Activated CD4-positive, alpha-beta T cell treated with anti-CD3 and anti-CD28 coated beads, Interleukin-2, amount 10 ng/mL, durations not matched to agents 24 days and 14 days (primary cell): ENCODE measurements at places on chromosomes 2 and 18. TPM values are rescaled to one million over a fixed set of nuclear protein-coding genes. Genes with fewer than 3 reads are reported as not detected.

Gene SLC4A3
- total RNA-seq: 0.12 TPM in 1 of 2 replicates, not detected in the other

Gene GPR155
- total RNA-seq: 3.1 and 3.6 TPM in 2 replicates

Gene UGT1A5
- total RNA-seq: not detected in 2 replicates

Gene GYPC
- 120 and 122 TPM in 2 replicates for total RNA-seq

Gene CPO
- total RNA-seq: not detected in 2 replicates

Gene CCDC74A
- total RNA-seq: 1.5 and 2.3 TPM in 2 replicates

DNA sequence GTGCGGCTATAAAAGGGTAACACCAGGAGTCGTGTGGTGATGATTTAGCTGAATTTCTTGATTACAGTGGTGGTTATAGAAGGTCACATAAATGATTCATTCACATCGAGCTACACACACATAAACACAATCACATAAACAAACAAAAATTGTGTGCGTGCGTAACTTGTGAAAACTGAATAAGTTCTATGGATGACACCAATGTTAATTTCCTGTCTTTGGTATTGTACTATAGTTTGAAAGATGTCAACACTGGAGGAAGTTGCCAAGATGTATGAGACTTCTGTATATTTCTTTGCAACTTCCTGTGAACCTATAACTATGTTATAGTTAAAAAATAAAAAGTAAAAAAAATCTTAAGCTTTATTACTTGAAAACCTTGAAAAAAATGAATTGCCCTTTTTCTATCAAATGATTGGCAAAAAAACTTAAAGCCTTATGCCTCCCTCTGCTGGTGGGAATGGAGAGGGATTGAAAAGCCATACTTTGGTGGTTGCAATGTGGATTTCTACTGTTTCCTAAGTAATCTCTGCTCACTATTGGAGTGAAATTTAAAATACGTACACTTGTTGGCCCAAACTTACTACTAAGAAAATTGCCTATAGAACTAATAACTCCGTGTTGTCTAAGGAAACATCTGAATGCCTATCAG lies 227.7 kb downstream of the RPIA start:
- no peak overlapping the region for H3K4me3 ChIP-seq
- H3K27me3 ChIP-seq: peaks cover 16% of the 10 kb centered on the region
- DNase-seq: no peak
- no peaks in the 10 kb centered on the region for H3K36me3 ChIP-seq
- no peaks in the 10 kb centered on the region for H3K4me1 ChIP-seq
- H3K27ac ChIP-seq: no peak overlapping the region

- peaks cover 14% of the 10 kb centered on the region for H3K36me3 ChIP-seq
- no peak overlapping the region for H3K27ac ChIP-seq
- peaks cover 3% of the 10 kb centered on the region for H3K4me1 ChIP-seq
- no peaks in the 10 kb centered on the region for H3K27me3 ChIP-seq
- no peak for DNase-seq
Measured at GRCh38 chr2:48279344-48280090, 250.4 kb upstream of the STON1 start.

DNA sequence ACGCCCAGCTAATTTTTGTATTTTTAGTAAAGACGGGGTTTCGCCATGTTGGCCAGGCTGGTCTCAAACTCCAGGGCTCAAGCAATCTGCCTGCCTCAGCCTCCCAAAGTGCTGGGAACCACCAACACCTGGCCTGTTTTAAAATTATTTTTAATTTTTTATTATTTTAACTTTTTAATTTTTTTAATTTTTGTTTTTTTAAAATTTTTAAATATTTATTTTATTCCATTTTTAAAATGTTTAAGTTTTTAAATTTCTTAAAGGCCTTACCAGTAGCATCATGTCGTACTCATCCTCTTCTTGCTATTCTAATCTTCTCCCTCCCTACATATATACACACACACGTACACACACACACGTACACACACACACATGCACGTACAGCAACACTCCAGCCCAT lies 1.4 kb downstream of the LYG1 start:
- H3K36me3 ChIP-seq: peaks cover 11% of the 10 kb centered on the region
- H3K4me1 ChIP-seq: peaks cover 3% of the 10 kb centered on the region
- no peak overlapping the region for H3K27ac ChIP-seq
- no peak overlapping the region for H3K4me3 ChIP-seq

DNA sequence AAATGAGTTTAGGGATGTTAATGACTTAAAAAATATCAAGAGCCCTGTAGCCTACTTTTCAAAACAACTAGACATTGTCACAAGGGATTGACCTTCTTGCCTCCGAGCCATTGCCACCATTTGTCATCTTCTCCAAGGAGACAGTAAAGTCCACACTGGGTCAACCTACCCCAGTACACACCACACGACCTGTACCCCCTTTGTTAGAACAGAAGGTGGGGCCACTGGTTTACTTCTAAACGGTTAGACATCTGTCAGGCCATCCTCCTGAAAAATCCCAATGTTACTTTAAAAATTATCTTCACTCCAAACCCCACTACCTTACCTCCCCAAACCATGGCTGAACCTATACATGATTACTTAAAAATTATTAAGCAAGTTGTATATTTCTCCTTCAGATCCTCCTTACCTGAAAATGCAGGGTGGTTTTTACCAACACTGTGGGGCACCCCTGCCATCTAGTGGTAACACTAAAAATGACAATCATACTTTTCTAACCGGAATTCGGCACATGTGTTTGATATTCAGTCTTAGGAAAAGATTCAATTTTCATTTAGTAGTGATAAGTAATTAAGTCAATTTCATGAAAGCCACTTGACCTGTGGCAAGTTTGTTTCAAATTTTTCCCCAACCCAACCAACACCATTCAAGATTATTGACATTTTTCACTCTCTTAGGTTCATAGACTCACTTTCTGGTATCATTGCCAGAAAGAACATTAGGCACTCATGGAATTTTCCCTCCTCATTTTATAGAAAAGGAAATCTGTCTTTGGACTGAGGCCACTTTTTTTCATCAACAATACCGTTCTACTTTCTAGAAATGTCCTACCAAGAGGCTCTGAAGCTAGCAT lies 265.3 kb upstream of the PKDCC start:
- H3K27ac ChIP-seq: no peak overlapping the region
- no peaks in the 10 kb centered on the region for H3K36me3 ChIP-seq
- H3K4me1 ChIP-seq: no peaks in the 10 kb centered on the region
- DNase-seq: peak; percentile 77
- peaks cover 6% of the 10 kb centered on the region for H3K27me3 ChIP-seq

- no peak overlapping the region for H3K4me3 ChIP-seq
- no peak overlapping the region for H3K27ac ChIP-seq
- peaks cover 10% of the 10 kb centered on the region for H3K36me3 ChIP-seq
- H3K27me3 ChIP-seq: no peaks in the 10 kb centered on the region
- H3K4me1 ChIP-seq: peaks cover 4% of the 10 kb centered on the region
- DNase-seq: no peak
Measured at GRCh38 chr2:3483227-3483985, 35.9 kb downstream of the ADI1 start.

DNA sequence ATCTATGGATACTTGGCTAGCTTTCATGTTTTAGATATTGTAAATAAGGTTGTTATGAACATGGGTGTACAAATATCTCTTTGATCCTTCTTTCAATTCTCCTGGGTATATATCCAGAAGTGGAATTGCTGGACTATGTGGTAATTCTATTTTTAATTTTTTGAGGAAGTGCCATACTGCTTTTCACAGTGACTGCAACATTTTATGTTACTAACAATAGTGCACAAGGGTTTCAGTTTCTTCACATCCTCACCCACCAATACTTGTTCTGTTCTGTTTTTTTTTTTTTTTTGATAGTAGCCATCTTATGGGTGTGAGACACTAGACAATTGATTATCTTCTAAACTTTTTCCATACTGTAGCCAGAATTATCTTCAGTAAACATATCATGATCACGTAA lies 17.3 kb upstream of the NEUROD1 start:
- no peak overlapping the region for H3K4me3 ChIP-seq
- no peaks in the 10 kb centered on the region for H3K36me3 ChIP-seq
- H3K4me1 ChIP-seq: no peaks in the 10 kb centered on the region
- no peak overlapping the region for H3K27ac ChIP-seq

DNA sequence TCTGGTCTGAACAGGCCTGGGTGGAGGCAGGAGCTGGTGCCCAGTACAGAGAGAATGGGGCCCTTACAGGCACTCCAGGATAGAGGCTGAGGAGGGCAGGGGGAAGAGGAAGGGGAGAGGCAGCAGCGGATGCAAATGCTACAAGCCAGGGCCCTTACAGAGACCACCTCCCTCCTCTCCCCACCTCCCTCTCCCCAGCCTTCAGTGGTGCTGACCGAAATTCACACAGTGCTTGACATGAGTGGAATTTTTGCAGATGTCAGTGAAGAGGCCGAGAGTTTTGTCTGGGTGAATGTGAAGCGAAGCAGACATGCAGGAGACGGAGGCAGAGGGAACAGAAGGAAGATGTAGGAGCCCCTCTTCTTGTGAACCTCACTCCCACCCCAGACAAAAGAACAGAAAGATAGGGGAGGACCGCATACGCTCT lies 31.9 kb downstream of the CIB4 start:
- no peak for DNase-seq
- no peaks in the 10 kb centered on the region for H3K36me3 ChIP-seq
- peaks cover 8% of the 10 kb centered on the region for H3K4me1 ChIP-seq
- H3K27me3 ChIP-seq: peaks cover 8% of the 10 kb centered on the region
- H3K4me3 ChIP-seq: no peak overlapping the region
- no peak overlapping the region for H3K27ac ChIP-seq

- no peak for DNase-seq
- no peak overlapping the region for H3K27ac ChIP-seq
- H3K36me3 ChIP-seq: no peaks in the 10 kb centered on the region
- H3K4me1 ChIP-seq: no peaks in the 10 kb centered on the region
- peaks cover 48% of the 10 kb centered on the region for H3K27me3 ChIP-seq
- H3K4me3 ChIP-seq: no peak overlapping the region
Measured at GRCh38 chr18:23746851-23747250, 57.6 kb downstream of the LAMA3 start.

- no peak for DNase-seq
- no peaks in the 10 kb centered on the region for H3K4me1 ChIP-seq
- H3K27me3 ChIP-seq: peaks cover 34% of the 10 kb centered on the region
- H3K36me3 ChIP-seq: no peaks in the 10 kb centered on the region
Measured at GRCh38 chr2:156600196-156600595, 164.0 kb downstream of the GPD2 start.

DNA sequence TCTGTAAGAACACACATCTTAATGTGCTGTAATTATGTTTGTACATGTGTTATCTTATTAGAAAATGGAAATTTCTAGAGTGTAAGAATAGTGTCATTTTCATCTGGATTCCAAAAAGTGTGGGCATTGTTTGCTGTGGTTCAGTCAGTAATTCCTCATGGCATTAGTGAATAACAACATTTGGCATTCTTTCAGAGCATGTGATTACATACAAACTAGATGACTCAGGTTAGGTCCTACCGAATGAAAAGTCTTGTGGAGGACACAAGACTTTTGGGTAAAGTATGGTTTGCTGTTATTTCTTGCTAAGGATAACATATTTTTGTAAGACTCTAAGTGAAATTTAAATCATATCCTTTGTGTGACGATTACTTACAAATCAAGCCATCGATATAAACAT lies 593.1 kb upstream of the NRXN1 start:
- H3K4me3 ChIP-seq: no peak overlapping the region
- no peaks in the 10 kb centered on the region for H3K36me3 ChIP-seq
- H3K4me1 ChIP-seq: no peaks in the 10 kb centered on the region
- H3K27ac ChIP-seq: no peak overlapping the region
- no peaks in the 10 kb centered on the region for H3K27me3 ChIP-seq
- no peak for DNase-seq

- no peak for DNase-seq
- H3K36me3 ChIP-seq: no peaks in the 10 kb centered on the region
- H3K27ac ChIP-seq: no peak overlapping the region
- no peak overlapping the region for H3K4me3 ChIP-seq
Measured at GRCh38 chr2:101380376-101380775, 6.9 kb downstream of the CREG2 start.

- DNase-seq: no peak
- H3K4me3 ChIP-seq: no peak overlapping the region
- H3K27ac ChIP-seq: no peak overlapping the region
- H3K4me1 ChIP-seq: peaks cover 42% of the 10 kb centered on the region
- H3K36me3 ChIP-seq: no peaks in the 10 kb centered on the region
Measured at GRCh38 chr2:38610851-38611801, 8.4 kb upstream of the HNRNPLL start.

GRCh38 chr18:73861771-73862170 lies 285.9 kb downstream of the FBXO15 start:
- no peaks in the 10 kb centered on the region for H3K36me3 ChIP-seq
- no peak for DNase-seq
- H3K27me3 ChIP-seq: no peaks in the 10 kb centered on the region
- H3K27ac ChIP-seq: no peak overlapping the region
- no peak overlapping the region for H3K4me3 ChIP-seq

- no peaks in the 10 kb centered on the region for H3K27me3 ChIP-seq
- peaks cover 68% of the 10 kb centered on the region for H3K4me1 ChIP-seq
- H3K27ac ChIP-seq: peak overlapping the region; percentile 58
- DNase-seq: peak; percentile 57
- peaks cover 38% of the 10 kb centered on the region for H3K36me3 ChIP-seq
Measured at GRCh38 chr2:101722864-101723263, 25.4 kb downstream of the MAP4K4 start.
